ENCODE measurements at places on chromosomes 16 and 17.

GRCh38 chr16:55756963-55757362 lies 75.9 kb downstream of the CES1 start:
- DNase-seq, result no peak

DNA sequence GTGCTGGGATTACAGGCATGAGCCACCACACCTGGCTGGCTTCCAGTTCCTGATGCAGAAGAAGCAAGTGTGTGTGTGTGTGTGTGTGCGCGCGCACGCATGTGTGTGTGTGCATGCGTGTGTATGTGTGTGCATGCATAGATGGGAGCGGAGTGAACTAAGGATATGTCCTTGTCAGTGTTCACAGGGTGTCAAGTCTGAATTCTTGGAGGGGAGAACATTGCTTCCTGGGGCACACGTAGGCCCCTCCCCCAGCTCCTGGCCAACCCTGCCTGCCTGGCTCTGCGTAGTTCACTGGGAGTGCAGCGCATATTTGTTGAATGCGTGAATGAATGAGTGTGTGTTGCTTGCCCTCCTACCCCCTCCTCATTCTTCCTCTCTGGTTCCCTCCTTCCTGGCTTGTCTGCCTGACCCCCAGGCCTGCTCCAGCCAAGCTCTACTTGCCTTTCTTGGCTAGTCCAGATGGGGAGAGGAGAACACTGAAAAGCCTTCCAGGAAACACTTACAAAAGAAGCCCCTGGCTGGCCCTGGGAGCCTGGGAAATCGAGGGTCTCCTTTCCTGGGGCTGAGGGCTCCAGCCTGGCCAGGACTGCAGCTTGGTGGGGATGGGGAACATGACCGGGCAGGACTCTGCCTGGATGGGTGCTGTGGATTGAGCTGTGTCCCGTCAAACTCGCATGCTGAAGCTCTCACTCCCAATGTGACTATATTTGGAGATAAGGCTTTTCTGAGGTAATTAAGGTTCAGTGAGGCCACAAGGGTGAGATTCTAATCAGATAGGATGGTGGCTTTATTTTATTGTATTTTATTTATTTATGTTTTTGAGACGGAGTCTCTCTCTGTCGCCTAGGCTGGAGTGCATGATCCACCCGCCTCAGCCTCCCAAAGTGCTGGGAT lies 27.9 kb downstream of the IGFBP4 start:
- DNase-seq, result no peak

GRCh38 chr16:50268352-50268751 lies 2.0 kb downstream of the ADCY7 start:
- no peak for DNase-seq

- no peak for DNase-seq
Observed at GRCh38 chr17:55086635-55087058, 118.1 kb downstream of the STXBP4 start.

DNA sequence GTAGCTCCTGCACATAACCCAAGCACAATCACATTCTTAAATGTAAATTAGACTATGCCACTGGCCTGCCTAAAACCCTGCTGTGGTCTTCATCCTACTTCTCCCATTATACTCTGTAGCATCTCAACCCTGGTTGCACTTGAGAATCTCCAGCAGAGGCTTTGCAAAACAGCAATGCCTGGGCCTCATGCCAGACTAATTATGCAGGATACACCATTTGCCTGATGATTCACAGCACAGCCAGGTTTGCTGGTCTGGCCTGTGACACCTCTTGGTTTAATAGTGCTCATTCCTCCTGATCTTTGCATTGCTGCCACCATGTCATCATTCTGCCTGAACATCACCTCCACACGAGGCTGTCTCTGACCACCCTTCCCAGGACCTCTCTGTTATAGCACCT lies 491.9 kb upstream of the TOM1L1 start:
- no peak for DNase-seq

DNA sequence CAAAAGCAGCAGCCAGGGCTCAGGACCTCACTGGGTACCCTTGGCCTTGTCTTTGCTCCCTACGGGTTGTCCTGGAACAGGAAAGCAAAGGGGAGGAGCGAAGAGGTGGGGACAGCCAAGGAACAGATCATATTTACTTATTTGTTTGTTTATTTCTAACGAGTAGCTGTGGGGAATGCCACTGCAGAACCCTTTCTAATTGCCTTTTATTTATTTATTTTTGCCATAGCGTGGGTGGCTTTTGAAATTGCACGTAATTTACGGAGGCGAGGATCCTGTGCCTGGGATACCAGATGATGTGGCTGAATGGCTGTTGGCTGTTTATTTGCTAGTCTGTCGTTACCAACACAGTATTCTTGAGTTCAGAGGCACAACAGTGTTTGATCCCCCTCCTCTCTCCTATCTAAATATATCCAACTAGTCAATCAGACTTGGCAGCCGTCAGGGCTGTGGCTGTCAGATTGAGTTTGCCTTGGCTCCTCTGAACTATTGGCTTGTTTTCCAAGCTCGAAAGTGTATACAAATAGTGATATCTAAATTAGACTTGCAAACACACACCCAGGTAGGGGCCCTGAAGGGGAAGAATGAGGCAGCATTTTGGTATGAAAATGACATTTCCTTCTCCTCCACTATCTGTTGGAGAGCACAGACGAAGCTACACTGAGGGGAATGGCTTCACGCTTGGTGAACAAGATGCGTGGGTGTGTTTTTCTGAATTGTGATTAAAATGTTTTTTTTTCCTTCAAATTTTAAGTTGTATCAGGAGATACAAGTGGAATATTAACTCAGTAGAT lies 110.4 kb downstream of the MSI2 start:
- no peak for DNase-seq

DNA sequence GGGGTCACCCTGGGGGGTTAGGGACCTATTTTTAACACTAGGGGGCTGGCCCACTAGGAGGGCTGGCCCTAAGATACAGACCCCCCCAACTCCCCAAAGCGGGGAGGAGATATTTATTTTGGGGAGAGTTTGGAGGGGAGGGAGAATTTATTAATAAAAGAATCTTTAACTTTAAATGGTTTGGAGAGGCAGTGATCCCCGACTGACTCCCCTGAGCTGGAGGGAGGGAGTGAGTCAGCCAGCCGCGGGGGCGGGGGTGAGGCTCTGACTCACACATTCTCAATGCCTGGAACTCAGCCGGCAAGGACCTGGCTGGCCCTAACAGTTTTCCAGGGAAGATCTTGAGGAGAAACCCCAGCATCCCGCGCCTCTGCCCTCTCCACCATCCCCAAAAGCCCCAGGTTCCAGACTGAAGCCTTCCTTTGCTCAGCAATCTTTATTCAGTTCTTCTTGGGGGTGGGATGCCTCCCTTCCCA lies 1.5 kb downstream of the HCFC1R1 start:
- no peak for DNase-seq

Data from esophagus squamous epithelium (tissue), 5 donors.